ENCODE measurements at places on chromosomes 6 and 20. TPM values are rescaled to one million over a fixed set of nuclear protein-coding genes. Genes with fewer than 3 reads are reported as not detected.

WDR46 gene
- 37.5 TPM for total RNA-seq

ZSCAN31 gene
- total RNA-seq: 1.0 TPM

SOBP gene
- 0.38 TPM for total RNA-seq

MATN4 gene
- 0.83 TPM for total RNA-seq

AFG1L gene
- 4.7 TPM for total RNA-seq

DNMT3B gene
- total RNA-seq: 2.4 TPM

HLA-F gene
- total RNA-seq: 318 TPM

SGK2 gene
- total RNA-seq: not detected

BIRC7 gene
- total RNA-seq: not detected

All from activated CD4-positive, alpha-beta memory T cell treated with anti-CD3 and anti-CD28 coated beads, Interleukin-2, amount 10 ng/mL, durations not matched to agents 7 days and 5 days (primary cell).